ENCODE measurements at places on chromosomes 7 and 10. TPM values are rescaled to one million over a fixed set of nuclear protein-coding genes. Genes with fewer than 3 reads are reported as not detected.

HMX3 gene
- 0.19 TPM for total RNA-seq

IGF2BP3 gene
- total RNA-seq: 0.19 TPM

CC2D2B gene
- total RNA-seq: 0.15 TPM

MGAM2 gene
- not detected for total RNA-seq

TRIM4 gene
- total RNA-seq: 24.9 TPM

DNA sequence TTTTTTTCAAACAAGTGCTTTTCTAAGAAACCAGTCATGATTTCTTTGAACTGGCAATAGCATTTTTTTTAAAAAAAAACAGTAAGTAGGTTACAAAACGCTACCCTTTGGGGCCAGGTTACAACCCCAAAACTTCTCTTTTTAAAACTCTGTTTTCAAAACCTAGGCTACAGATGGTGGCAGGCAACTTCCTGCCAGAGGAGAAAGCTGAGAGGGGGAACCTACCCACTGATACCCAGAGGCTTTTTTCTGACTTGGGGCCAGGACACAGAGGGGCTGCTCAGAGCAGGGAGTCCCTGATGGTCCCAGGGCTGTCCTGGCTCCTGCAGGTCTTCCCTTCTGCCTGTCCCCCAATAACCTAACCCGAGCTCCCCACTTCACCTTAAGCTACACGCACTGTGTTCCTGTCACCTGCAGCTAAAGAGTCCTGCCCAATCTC, 6.9 kb downstream of the STN1 start:
- peak overlapping the region; percentile 52 for H3K4me3 ChIP-seq
- H3K4me1 ChIP-seq: peaks cover 71% of the 10 kb centered on the region
- peak overlapping the region; percentile 99 for H3K27ac ChIP-seq
- H3K27me3 ChIP-seq: no peaks in the 10 kb centered on the region

DNA sequence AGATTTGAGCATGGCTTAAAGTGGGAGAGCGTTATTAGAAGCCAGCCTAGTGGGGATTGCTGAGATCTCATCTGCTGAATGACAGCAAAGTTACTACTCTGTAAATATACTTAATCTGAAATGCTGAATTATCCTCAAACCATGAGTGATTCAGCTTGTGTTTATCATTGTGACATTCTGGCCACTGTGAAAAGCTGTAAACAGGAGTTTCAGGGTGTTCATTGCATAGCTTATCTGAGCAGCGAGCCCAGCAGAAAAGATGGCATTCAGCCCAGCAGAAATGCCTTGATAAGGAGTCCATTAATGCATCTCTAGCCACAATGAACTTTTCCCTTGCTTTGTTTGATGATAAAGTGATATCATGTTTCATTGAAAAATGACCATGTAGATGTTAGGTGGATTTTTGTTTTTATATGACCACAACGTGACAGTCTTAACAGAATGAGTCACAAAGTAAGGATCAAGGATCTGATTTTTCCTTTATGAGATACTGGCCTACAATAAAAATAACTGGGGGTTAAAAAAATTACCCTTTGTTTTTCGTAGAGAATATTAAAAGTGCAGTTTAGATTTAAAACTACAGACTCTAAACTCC, 7.8 kb downstream of the TES start:
- peaks cover 84% of the 10 kb centered on the region for H3K4me1 ChIP-seq
- H3K36me3 ChIP-seq: peaks cover 2% of the 10 kb centered on the region
- H3K4me3 ChIP-seq: no peak overlapping the region

- no peak for DNase-seq
- no peak overlapping the region for H3K4me3 ChIP-seq
- H3K36me3 ChIP-seq: peaks cover 44% of the 10 kb centered on the region
Observed at GRCh38 chr10:74347522-74347921, 196.5 kb downstream of the ADK start.

Data from activated CD4-positive, alpha-beta memory T cell treated with anti-CD3 and anti-CD28 coated beads for 36 hours (primary cell).